ENCODE measurements at places on chromosomes 5 and 9. TPM values are rescaled to one million over a fixed set of nuclear protein-coding genes. Genes with fewer than 3 reads are reported as not detected.

The ANKRD20A1 gene
- 1.7 TPM for total RNA-seq

DNA sequence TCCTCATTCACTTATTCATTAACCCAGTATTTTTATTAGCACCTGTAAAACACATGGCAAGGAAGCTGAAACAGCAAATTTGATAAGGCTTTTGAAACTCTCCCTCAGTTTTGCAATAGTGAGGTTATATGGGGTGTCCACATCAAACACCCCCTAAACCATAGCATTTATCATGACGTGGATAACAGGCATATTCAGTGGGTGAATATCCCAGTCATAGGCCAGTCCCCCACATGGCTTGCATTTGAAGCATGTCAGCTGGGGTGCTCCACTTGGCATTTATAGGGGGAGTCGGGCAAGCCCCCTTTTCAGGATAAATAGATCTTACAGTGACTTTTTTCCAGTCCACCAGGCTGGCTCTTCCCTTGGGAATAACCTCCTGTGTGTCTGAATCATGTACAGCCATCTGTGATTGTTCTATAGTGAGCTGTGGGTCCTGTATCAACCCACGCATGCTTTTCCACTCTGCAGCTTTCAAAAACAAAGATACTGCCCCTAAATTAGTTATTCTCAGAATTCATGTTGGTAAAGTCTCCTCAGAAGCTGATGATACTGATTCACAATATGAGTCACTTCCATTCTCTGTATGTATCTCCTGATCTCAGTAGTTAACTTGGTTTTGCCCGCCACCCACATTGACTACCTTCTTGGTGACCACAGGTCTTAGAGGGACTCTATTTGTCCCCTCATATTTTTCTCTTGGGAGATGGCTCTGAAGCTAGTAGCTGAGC is 84.4 kb upstream of the SPIN1 start:
- peak; percentile 48 for ATAC-seq

DNA sequence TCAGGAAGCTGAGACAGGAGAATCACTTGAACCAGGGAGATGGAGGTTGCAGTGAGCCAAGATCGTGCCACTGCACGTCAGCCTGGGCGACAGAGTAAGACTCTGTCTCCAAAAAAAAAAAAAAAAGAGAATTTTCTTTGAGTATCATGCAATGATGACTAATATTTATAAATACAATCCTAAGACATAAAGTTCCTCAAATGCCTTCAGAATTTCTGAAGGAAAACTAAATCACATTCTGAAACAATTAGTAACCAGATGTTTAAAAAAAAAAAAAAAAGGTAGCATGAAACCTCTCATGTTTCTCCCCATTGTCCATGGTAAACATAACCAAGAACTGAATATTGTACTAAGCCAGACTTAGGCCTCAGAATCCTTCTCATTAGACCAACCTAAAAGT is 23.1 kb downstream of the MLLT3 start:
- ATAC-seq: no peak

GRCh38 chr5:68432682-68433081 is 217.1 kb downstream of the PIK3R1 start:
- no peak for ATAC-seq

The DDX46 gene
- 33.3 TPM for total RNA-seq

- no peak for ATAC-seq
These were observed 33.7 kb downstream of the GABRP start for GRCh38 chr5:170817195-170817594.

GRCh38 chr5:145701404-145701803 is 133.7 kb downstream of the PRELID2 start:
- no peak for ATAC-seq

The TAF1L gene
- 0.43 TPM for total RNA-seq

DNA sequence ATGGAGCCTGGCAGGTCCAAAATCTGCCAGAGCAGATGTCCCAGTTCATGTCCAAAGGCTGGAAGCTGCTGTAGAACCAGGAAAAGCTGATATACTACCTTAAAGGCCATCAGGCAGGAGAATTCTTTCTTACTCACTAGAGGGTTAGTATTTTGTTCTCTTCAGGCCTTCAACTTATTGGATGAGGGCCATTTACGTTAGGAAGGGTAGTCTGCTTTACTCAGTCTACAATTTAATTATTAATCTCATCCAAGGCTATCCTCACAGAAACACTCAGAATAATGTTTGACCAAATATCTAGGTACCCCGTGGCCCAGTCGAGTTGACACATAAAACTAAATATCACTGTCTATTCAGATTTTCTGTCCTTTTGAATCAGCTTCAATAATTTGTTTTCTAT is 437.4 kb downstream of the TLE4 start:
- ATAC-seq: no peak

The PTGES2 gene
- 43.8 TPM for total RNA-seq

GRCh38 chr9:6645355-6646292 is at the start of gene GLDC:
Gene GLDC (minus strand): TSS chr9:6645729. CDS start chr9:6645499, 230 bp downstream.
- ATAC-seq: peak; percentile 93

DNA sequence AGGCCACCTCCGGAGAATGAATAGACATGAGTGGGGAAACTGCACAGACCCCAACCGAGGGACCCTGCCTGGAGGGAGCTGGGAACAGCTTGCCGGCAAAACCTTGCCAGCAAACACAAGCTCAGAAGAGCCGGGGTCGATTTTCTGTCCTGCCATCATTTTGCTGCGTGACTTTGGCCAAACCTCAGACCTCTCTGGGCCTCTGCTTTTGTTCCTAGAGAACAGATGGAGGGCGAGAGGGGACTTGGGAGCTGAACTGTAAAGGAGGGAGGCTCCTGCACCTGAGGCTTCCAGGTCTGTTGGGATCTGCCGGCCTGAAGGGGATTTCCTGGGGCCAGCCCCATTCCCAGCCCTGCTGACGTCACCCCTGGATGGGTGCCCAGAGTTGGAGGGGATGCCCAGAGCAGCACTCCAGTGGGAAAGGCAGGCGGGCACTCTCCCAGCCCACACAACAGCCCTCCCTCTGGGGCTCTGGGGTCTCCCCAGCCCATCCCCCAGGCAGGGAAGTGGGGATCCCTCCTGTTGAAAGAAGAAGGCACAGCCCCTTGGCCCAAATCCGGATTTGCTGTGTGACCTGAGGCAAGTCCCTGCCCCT is 40.4 kb upstream of the SYNPO start:
- ATAC-seq: no peak

DNA sequence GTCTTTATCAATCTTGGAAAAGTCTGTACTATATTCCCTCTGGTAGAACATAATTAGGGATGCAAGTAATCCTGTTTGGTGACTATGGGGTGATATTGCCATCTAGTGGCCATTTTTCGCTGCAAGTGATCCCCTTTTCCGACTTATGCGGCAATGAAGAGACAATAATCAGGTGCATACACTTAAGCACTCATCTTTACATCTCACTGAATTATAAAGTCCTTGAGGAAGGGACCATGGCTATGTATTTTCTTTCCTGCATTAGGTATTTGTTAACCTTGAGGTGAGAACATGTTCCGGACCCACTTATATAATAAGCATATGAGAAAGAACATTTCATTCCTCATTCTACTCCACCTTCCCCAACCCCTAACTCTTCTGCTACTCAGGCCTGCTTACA is 19.6 kb upstream of the LIX1 start:
- ATAC-seq: peak; percentile 40

DNA sequence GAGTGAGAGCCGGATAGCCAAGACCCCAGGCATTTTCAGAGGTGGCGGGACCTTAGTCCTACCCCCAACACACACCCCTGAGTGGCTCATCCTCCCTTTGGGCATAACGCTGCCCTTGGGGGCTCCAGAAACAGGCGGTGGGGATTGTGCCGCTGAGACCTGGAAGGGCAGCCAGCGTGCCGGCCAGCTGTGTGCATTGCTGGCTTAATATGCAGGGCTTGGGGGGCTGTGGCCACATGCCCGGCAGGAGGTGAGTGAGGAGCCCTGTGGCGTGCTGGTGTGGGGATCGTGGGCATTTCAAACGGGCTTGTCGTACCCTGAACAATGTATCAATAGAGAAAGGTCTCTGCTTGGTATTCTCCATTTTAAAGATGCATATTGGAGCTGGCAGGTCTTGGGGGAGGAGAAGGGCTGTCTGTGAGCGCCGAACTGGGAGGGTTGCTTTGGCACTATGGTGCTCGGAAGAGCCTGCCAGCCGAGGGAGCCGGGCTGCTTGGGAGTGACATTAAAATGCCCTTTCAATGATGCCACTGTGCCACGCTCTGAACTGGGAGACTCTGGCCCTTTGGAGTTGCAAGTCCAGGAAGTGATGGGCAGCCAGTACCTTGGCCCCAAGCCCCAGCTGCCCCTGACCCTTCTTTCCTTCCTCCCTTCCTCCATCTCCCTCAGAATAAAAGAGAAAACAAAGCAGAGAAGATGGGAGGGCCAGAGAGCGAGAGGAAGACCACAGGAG is 11.2 kb upstream of the OLFM1 start:
- ATAC-seq: no peak

GRCh38 chr9:6632516-6633183 is 12.9 kb downstream of the GLDC start:
- ATAC-seq: no peak

DNA sequence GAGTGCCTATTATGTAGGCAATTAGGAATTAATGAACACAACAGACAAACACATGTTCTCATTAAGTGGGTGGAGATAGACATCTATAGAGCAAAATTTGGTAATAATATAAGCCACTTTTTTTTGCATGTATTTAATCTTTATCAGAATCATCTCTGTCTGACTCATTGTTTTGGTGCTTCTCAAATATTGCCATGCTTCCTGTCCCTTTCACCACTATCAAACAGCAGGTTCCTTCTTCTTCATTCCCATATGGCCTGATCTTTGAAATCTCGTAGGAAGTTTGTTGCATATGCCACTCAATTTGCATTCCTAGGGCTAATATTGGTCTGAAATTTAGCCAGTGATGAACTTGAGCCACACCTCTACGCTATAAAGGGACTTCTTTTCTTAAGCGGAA is 128.9 kb upstream of the SPEF2 start:
- ATAC-seq: no peak

- no peak for ATAC-seq
These were observed 2.5 kb downstream of the STOM start for GRCh38 chr9:121367306-121368137.

- no peak for ATAC-seq
These were observed 59.2 kb downstream of the CDH18 start for GRCh38 chr5:19928562-19929421.

The DIRAS2 gene
- total RNA-seq: 23.7 TPM

DNA sequence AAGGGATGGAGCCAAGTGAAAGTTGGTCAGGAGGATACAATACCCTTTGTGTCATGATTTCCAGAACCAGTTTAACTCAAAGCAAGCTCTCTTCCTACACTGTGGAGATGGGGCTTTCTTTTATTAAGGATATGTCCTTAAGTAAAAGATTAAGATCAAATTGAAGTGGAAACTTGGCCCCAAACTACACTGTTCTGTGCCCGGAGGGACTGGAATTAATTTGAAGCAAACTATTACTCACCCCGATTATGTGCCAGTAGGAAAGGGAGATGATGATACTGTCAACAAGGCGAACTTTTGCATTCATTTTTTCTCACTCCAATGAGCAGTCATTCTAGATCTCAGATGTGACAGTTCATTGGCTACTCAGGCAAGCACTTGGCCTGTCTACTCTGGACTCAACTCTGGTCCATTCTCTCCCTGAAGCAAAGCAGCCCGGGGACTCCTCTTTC is 186.7 kb downstream of the NTRK2 start:
- ATAC-seq: no peak

DNA sequence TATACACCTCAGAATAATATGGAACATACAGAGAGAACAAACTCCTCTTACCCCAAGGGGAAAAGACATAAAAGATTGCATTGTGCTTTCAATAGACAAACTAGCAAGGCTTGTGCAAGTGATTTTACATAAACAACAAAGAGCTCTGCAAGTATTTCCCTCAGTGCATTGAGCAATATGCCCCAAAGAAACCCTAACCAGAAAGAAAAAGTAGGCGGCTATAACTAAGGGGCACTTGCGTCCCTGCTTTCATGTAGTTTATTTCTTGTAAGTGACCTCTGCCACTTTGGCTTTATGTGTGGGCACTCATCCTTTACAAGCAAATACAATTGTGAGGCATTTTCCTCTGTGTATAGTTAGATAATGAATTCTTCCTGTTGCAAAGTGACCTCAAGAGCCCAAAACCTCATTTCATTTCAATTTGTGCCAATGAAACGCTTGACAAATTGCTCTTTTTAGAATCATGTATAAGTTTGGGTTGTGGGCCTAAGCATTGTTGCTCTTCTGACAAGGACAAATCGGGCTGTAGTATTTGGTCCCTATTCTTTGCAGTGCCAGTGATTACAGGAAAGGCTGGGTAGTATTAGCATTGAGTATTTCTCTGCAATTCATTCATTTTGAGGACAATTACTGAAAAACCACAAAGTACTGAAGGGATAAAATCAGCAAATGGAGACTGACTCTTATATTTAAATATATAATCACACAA is 282.2 kb downstream of the DTWD2 start:
- ATAC-seq: no peak

The C5orf34 gene
- total RNA-seq: 4.4 TPM

GRCh38 chr5:77155179-77155785 is 55.2 kb upstream of the PDE8B start:
- no peak for ATAC-seq

The PCDHA10 gene
- total RNA-seq: 0.27 TPM

DNA sequence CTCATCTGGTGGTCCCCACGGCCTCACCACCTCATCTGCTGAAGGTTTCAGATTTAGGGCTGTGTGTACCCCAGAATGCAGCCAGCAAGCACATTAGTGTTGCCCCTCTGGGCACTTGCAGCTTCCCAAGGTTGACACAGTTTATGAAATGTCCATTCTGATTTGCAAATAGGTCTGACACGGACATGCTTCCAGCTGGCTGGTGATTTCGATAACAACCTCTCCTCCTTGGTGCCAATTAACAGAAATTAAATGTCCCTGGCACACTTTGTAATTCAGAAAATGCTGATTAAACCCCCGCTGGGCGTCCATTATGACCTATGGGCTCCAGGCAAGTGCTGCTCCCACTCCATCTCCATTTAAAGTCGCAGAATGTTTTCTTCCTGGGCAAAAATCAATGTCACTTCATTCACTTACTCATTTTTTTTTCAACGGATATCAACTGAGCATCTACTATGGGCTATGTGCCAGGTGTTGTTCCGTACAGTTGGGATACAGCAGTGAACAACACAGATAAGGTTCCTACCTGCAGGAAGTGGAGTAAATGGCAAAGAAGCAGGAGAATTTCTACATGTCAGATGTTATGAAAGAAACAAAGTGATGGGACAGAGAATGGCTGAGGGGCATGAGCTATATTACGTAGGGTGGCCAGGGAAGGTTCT is 32.0 kb downstream of the PLAC8L1 start:
- ATAC-seq: no peak

- ATAC-seq: peak; percentile 38
These were observed 10.0 kb upstream of the ZNF131 start for GRCh38 chr5:43110606-43111170.
